ENCODE measurements at places on chromosomes 3 and 15. TPM values are rescaled to one million over a fixed set of nuclear protein-coding genes. Genes with fewer than 3 reads are reported as not detected.
A peak's percentile ranks its signal among the peaks of the same experiment; 100 is the strongest.

GRCh38 chr3:188979669-188980310 is 192.0 kb upstream of the TPRG1 start:
- DNase-seq, result no peak

DNA sequence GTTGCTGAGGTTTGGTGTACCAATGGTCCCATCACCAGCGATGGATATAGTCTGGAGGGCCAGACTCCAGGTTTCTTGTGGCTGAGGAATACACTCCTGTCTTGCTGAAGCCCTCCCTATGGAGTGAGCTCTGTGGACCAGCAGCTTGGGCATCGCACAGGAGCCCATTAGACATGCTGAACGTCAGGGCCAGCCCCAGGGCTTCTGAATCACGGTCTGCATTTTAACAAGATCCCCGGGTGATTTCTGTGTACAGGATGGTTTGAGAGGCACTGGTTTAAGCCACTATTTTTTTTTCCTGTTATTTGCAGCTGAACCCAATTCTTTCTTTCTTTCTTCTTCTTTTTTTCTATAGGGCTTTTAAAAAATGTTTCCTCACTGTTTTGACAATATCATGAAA is 69.5 kb upstream of the XCR1 start:
- no peak for DNase-seq

The GLDN gene
- not detected for total RNA-seq

DNA sequence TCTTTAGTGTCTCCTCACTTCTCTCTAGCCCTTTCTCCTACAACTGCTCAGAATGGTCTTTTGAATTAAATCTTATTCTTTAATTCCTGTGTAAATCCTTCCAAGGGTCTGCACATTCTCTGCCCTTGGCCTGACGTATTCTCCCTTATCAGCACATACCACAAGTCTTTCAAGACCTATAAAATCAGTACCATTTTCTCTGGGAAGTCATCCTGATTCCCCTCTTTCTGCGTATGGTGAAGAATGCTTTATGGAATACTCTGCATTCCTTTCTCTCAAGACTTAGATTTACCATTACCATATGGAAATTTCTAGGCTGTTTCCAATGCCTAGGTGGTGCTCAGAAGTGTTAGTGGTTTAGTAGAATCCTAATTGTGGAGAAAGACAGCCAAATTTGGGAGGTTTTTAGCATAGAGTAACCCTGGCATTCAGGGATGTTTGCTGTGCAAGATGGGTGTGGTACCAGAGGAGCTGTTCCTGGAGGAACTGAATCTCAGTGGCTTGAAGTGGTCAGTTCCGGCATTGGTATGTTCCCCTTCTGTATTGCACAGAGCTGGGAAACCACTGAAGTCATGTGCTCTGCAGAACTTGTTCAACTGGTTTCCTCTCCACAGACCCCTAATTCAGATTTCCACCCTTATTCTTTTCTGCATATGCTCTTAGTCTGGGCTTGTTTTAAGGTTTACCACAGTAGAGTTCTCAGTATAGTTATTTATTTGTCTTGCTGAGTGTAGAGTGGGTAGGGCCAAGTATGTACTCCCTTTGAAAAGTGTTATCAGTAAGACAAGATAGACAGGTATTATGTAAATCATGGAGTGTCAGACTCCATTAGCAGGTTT is 24.5 kb downstream of the IQGAP1 start:
- peak; percentile 37 for DNase-seq

DNA sequence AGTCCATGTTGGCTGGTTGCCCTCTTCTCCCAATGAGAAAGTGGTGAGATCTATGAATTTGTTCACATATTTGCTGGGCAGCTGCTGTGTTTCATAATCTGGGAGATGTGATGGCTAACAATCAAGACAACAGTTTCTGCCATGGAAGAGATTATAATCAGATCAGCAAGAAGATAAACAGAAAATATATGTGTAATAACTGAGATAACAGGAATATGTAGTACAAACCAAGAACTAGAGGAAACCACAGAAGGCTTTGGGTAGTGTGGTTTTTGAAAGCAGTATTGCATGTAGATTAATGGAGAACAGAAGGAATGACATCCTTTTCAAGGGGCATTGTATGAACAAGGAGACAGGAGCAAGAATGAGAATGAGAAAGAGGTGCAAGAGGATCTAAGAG is 12.2 kb upstream of the CSTA start:
- no peak for DNase-seq

The ZIC1 gene
- not detected for total RNA-seq

The ZFAND6 gene
- 29.6 TPM for total RNA-seq

GRCh38 chr15:76753771-76754170 is 151.4 kb downstream of the SCAPER start:
- no peak for DNase-seq

The HRH1 gene
- 0.34 TPM for total RNA-seq

The RNU5B-1 gene
- not detected for total RNA-seq

DNA sequence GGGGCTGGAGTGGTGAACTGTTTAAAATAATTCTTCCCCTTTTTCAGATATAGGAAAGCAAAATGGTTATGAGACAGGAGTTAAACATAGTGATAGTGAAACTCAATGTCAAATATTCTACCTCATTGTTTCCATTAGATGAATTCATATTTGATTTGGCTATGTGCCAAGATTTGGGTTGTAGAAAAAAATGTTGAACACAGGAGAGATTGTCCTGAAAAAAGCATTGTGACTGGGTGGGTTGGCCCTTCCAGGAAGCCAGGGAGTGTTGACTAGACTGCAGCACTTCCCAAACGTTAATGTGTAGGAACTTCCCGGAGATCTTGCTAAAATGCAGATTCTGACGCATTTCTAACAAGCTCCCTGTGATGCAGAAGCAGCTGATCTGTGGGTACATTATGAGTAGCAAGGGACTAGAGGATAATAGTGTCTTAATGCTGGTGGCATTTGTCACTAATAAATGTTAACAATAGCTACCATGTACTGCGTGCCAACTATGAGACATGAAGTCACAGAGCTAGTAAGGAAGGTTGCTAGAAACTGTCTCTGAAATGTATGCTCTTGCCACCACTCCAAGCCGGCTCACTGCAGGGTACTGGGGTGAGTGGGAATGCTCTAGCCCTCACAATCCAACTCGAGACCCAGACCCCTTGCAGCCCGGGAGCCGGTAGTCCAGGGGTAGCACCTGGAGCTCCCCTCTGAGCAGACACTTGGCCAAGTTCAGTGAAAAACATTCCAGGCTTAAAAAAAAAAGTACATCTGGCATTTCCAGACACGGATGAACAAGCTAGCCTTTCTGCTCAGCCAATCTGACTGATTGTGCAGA is 120.6 kb downstream of the CD47 start:
- no peak for DNase-seq
